SW 1271 (cell line): ENCODE measurements at places on chromosomes 16 and 17.

- no peak for DNase-seq
Measured at GRCh38 chr16:76210157-76210556, 67.0 kb upstream of the CNTNAP4 start.

DNA sequence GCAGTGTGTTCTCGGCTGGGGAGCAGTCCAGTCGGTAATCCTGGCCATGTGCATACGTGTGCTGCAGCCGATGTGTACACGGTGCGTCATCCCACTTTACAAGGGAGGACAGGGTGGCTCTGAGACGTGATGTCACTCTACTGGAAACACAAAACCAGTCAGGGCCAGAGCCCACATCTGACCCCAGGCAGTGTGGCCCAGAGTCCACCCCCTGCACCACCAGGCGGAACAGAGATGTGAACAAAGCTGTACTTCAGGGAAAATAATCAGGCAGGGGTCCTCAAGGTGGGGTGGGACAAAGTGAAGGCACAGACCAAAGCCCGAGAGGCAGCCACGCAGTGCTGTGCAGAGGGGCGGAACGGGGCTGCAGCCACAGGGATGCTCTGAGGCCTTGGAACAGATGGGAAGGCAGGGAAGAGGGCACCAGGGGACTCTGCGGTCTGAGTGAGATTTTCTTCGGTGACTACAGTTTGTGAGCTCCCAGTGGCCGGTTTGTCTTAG is 181.5 kb downstream of the ZNF423 start:
- DNase-seq, result no peak

DNA sequence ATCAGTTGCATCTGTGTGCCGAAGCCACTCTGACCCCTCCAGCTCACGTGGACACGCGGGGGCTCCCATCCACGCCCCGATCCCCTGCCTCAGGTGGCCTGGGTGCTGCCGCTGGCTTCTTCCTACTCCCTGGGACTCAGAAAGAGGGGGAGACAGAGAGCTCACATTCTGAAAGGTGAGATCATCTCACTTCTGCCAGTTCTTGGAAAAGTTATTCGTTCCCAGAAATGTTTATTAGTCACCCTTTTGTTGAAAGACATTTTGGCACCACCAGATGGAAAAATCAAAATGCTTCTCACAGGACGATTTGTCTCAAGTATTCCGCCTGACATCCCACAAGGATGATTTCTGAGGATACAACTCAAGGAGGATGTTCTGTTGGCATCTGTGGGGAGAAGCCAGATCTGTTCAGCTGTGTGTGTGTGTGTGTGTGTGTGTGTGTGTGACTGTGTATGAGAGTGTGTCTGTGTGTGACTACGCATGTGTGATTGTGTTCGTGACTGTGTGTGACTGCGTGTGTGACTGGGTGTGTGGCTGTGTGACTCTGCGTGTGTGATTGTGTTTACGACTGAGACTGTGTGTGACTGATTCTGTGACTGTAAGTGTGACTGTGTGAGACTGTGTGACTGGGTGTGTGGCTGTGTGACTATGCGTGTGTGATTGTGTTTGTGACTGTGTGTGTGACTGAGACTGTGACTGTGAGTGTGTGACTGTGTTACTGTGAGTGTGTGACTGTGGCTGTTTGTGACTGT is 207.3 kb downstream of the NTN1 start:
- DNase-seq, result no peak

- no peak for DNase-seq
Measured at GRCh38 chr17:48499248-48499647, 31.6 kb downstream of the HOXB1 start.

DNA sequence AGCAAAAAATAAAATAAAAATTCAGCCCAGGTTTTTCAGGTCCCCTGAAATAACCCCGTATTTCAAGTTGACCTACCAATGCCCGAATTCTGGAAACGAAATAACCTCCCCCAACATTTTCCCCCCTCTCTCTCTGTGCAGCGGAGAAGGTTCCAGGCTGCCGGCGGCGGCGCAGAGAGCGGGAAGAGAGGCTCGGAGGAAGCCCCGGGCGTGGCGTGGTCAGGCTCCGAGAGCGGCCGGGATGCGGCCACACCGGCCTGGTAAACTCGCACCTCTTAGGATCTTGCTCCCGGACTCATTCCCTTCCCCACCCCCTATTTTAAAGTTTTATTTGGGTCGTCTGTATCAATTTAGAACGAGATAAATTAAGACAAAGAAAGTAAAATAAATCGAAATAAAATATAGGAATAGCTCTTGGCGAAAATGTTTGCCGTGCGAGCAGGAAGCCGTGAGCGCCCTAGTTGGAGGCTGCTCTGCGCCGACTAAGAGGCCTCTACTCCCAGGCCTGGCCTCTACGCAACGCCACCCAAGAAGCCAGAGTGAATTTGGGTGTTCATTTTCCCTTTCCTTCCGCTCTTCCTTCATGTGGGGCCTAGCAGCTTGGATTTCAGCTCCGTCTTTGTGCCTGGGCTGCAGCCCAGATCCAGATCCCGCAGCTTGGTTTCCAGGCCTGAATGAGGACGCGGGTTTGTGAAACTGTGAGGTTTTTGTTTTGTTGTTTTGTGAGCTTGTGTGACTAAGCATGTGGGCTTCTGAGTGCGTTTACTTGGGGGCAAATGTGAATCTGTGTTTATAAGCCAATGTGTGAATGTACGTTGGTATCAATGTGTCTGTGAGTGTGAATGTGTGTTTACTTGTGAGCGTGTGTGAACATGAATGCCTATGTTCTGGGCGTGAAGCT is 1.5 kb upstream of the HOXB6 start:
- DNase-seq, result no peak

DNA sequence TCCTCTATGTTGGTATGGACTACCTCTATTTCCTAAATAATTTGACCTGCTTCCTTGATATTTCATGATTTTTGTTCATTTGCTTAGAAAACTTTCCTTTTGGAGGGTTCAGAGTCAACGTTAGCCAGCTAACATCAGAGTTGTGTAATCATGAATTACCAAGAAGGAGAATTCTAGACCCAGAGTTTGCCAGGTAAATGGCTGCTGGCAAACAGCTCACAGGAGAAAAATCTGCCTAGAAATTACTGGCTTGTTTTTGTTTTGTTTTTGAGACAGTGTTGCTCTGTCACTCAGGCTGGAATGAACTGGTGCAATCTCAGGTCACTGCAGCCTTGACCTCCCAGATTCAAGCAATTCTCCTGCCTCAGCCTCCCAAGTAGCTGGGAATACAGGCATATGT is 111.4 kb upstream of the SALL1 start:
- no peak for DNase-seq

- no peak for DNase-seq
Measured at GRCh38 chr17:3915995-3916696, at the start of gene P2RX1. Gene P2RX1, minus strand, starts transcription at chr17:3916465. Its CDS starts 240 bp downstream, at chr17:3916225.

DNA sequence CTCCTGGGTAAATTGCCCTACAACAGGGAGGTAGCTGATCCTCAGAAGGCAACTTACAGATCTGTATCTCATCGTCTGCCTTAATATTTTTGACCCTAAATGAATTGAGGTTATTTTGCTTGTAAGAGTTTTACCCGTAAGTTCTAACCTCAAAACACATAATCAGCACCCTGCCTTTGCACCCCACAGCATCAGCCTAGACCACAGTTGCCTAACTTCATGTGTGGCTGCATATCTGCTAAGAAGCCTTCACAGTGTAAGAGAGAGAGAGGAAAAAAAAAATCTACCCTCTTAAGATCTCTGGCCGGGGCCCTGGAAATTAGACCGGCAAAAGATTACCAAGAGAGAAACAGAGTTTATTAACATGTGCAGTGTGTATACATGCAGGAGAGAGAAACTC is 76.9 kb downstream of the ARHGAP44 start:
- no peak for DNase-seq

DNA sequence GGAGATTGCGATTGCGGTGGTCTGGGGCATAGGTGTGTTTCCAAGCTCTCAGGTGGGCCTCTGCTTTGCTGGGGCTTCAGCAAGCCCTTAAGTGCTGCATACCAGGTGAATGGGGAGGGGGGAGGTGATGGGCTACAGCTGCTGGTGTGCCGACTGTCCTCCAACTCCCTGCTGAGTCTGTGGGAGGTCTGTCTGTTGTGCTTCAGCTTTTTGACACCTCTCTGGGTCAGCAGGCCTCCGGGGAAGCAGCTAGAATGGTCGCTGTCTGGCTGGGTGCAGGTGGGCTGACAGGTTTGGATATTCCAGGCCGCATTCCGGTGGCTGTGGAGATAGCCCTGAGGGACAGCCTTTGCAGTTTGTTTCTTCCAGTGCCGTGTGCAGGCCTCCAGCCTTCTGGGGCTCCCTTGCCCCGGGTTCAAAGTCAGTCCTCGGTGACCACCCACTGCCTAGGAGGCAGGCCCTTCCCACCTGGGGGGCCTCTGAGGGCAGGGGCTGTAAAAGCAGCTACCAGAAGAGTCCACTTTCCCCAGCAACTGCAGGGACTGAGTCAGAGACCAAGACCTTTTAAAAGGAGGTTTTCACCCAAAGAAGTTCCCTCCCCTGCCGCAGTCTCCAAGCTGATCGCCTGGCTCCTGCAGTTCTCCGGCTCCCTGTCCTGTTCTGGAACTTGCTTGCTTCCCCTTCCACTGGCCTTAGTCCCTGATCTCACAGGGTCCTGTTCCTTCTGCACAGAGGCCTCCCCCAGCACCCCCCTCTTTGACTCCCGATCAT is 2.0 kb upstream of the TTYH2 start:
- DNase-seq, result no peak

DNA sequence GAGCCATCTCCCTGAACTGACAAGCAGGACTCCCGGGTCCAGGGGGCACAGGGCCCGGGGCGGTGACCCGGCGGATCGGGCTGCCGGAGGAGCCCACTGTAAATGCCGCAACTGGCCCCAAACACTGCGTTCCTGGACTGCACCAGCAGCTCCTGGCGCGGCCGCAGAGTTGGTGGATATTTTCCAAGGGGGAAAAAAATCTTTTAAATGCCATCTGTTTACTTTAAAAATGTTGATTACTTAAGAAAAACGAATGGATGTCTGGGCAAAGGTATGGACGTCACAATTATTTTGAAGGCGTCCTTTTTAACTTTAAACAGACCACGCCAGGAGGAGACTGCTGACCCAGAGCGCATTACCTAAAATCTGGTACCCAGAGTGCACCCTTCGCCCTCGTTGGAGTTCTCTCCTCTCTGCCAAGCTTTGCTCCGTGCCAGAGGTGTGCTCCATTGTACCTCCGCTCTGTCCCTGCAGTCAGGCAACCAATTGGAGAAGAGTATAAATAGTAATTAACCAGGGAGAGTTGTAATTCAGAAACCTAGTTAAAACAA is 3.4 kb downstream of the HS3ST3B1 start:
- DNase-seq, result no peak

- no peak for DNase-seq
Measured at GRCh38 chr17:41748275-41748674, 13.8 kb upstream of the HAP1 start.

GRCh38 chr17:42971589-42971988 is 7.3 kb upstream of the AARSD1 start:
- DNase-seq, result no peak

DNA sequence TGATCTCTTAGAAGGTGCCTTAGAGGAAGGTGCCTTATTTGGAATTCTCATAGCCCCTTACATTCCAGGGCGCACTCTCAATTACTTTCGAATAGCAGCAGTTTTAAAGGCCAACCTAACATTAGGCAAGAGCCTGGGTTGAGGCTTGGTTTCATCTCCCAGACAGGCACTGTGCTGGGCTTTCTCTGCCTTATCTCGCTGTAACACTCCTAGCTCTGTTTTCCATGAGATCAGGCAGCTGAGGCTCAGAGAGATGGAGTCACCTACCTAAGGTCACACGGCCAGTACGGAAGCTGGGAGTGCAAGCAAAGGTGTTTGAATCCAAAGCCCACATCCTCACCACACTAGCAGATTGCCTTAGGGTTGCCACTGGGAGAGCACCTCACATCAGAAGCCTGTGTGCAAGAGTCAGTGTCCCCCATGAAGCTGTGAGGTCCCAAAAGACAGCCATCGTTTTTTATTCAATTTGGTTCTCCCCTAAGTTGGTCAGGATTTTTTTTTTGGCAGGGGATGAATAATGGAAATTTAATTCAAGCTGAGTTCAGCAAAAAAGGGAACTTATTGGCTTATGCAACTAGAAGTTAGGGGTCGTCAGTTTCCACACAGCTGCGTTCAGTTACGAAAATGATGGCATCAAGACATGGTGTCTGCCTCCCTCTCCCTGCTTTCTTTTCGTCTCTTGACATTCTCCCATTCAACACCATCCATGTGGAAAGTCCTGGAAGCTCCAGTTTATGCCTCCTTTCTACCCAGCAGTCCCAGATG is 206.4 kb downstream of the KATNIP start:
- DNase-seq, result no peak

DNA sequence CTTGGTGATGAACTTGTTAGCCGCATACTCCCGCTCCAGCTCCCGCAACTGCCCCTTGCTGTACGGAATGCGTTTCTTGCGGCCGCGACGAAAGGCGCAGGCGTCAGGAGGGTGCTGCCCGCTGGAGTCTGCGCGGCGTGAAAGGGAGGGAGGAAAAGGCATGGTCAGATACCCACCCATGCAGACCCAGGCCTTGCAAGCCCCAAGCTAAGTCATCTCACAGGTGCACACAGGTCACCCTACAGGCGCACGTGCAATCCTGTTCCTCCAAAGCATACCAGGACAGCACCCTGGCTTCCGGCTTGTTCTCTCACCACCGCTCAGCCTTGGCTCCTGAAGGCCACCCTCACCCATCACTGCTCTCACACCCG is 1.6 kb downstream of the HOXB13 start:
- DNase-seq, result no peak

DNA sequence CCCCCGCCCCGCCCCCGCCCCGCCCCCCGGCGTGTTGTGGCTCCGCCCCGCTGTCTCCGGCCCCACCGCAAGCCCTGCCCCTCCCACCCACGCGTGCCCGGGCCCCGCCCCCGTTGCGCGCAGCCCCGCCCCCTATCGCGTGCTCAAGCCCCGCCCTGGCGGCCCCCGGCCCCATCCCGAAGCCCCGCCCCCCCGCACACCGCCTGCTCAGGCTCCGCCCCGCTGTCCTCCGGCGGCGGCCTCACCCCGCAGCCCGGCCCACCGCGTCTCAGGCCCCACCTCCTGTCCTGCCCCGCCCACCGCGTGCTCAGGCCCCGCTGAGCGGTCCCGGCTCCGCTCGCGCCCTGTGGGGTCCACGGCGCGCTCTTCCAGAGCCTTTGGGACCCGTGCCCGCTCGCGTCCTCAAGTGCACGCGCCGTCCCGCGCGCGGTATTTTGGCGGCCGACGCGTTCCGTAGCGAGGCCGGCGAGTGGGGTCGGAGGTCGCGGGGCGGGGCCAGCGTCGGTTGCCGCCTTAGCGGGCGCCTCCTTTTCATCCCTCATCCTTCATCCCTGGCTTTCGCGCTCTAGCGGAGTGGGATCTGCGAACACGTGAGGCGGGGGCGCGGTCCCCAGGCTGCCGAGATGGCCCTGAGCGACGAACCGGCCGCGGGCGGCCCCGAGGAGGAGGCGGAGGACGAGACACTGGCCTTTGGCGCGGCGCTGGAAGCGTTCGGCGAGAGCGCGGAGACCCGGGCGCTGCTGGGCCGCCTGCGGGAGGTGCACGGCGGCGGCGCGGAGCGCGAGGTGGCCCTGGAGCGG is at the start of gene TBCD:
Gene TBCD (plus strand): TSS at position 495 of the 800 bp plus-strand sequence. CDS start 129 bp downstream, at position 624.
- DNase-seq, result peak; percentile 80

- no peak for DNase-seq
Measured at GRCh38 chr16:49899991-49900695, 44.2 kb upstream of the ZNF423 start.

- DNase-seq, result no peak
Measured at GRCh38 chr17:69320210-69320907, 6.6 kb downstream of the ABCA5 start.

- DNase-seq, result peak; percentile 57
Measured at GRCh38 chr16:85173981-85174751, 61.9 kb upstream of the CIBAR2 start.

GRCh38 chr16:12551946-12552345 is 251.7 kb downstream of the CPPED1 start:
- DNase-seq, result no peak
